ENCODE measurements at places on chromosomes 4 and X. TPM values are rescaled to one million over a fixed set of nuclear protein-coding genes. Genes with fewer than 3 reads are reported as not detected.
A peak's percentile ranks its signal among the peaks of the same experiment; 100 is the strongest.

DNA sequence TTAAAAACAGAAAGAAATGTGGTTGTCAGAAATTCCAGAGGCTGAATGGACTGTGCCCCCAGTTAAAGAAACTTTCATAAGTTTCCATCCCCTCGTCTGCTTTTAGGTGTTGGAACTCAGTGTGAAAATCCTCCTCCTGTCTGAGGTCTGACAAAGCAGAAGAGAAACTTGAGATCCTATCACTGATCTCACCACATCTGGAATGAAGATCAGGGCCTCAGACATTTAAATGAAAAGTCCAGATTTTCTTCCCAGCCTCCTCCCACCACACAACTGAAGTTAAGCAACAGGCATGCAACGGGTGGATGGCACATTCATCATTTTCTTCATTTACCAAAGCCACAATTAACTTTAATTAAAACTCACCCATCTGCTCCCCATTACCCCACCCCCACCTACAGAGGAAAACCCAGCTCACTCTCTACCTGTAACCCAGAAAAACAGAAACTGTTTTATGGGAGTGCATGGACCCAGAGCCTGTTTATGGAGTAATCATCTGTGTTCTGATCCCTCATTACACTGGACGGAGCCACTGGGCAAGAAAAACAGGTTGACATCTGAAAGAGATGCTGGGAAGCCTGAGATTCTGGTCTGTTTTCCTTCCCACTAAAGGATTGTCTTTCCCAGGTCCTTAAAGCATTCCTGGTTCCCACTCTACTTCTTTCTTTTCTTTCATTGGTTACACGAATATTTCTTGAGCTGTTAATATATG lies 58.1 kb upstream of the HOPX start:
- H3K4me3 ChIP-seq, result no peak overlapping the region
- no peak for DNase-seq
- H3K27me3 ChIP-seq, result no peaks in the 10 kb centered on the region
- peaks cover 3% of the 10 kb centered on the region for H3K4me1 ChIP-seq
- H3K36me3 ChIP-seq, result no peaks in the 10 kb centered on the region
- H3K27ac ChIP-seq, result no peak overlapping the region

Gene TRIM75
- total RNA-seq, result not detected

DNA sequence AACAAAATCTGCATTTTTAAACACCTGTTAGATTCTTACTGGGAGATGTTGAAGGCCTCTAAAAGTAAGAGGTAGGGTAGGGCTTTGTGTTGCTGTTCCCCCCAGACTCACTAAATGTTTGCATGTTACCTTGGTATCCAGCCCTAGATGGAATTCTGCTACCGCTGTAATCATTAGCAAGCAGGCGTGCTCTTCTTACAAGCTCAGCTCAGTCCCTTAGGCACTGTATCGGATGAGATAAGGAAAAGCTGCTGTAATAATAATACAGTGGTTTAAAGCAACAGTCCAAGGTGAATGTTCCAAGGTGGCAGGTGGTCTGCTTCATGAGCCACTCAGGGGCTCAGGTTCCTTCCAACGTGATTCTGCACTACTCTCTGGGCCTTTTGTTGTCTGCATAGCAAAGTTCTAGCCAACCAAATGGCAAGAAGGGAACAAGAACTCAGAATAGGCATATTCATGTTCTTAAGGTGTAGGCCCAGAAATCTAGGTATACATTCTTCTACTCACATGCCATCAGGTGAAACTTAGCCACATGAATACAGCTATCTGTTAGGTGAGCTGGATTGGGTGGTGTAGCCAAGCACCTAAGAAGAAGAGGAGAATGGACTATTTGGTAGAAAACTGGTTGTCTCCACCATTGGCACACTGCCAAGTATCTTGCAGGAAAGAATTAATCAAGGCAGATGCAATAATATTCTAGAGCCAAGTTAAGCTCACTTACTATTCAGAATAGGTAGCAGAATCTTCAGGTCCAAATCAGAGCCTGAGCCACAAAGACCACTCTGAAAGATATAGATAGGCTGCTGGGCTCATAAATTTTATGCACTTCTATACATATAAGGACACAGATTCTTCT lies 46.0 kb downstream of the COQ2 start:
- no peak overlapping the region for H3K27ac ChIP-seq
- H3K36me3 ChIP-seq, result peaks cover 4% of the 10 kb centered on the region
- H3K4me3 ChIP-seq, result no peak overlapping the region
- peaks cover 5% of the 10 kb centered on the region for H3K27me3 ChIP-seq

DNA sequence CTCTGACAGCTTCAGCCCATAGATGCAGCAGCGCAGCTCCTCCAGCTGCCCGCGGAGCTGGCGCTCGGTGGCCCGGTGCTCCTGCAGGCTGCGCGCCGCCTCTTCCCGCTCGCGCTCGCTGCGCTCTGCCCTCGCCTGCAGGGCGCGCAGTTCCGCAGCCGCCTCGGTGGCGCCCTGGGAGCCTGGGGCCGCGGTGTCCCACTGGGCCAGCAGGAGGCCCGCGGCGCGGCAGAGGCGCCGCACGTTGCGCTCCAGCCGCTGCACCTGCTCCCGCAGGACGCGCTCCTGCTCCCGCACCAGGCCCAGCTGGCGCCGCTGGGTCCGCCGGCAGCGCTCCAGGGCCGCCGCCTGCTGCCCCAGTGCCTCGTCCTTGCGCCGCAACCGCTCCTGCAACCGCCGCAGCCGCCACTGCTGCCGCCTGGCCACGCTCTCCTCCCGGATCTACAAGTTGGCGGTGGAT lies 10.1 kb downstream of the C4orf50 start:
- DNase-seq, result no peak
- no peaks in the 10 kb centered on the region for H3K36me3 ChIP-seq
- peaks cover 19% of the 10 kb centered on the region for H3K27me3 ChIP-seq
- H3K27ac ChIP-seq, result no peak overlapping the region
- no peaks in the 10 kb centered on the region for H3K4me1 ChIP-seq

GRCh38 chr4:38782452-38783108 lies at the start of gene TLR10:
TLR10 (minus strand) TSS chr4:38782990; CDS start chr4:38775590, 7,400 bp downstream.
- H3K4me1 ChIP-seq, result peaks cover 4% of the 10 kb centered on the region
- H3K27me3 ChIP-seq, result no peaks in the 10 kb centered on the region
- no peak within 1 kb of the TSS for H3K4me3 ChIP-seq
- peak; percentile 57 for DNase-seq
- no peak within 1 kb of the TSS for H3K27ac ChIP-seq
- no peaks in the 10 kb centered on the region for H3K36me3 ChIP-seq

GRCh38 chr4:56195025-56195424 lies 192.3 kb downstream of the AASDH start:
- H3K27ac ChIP-seq, result no peak overlapping the region
- DNase-seq, result no peak
- H3K36me3 ChIP-seq, result no peaks in the 10 kb centered on the region
- peaks cover 2% of the 10 kb centered on the region for H3K27me3 ChIP-seq
- H3K4me3 ChIP-seq, result no peak overlapping the region

- no peaks in the 10 kb centered on the region for H3K4me1 ChIP-seq
- peaks cover 1% of the 10 kb centered on the region for H3K27me3 ChIP-seq
- H3K36me3 ChIP-seq, result no peaks in the 10 kb centered on the region
- H3K27ac ChIP-seq, result no peak overlapping the region
- no peak overlapping the region for H3K4me3 ChIP-seq
Measured at GRCh38 chr4:145230726-145231125, 50.3 kb upstream of the OTUD4 start.
